Suppressor macrophage (primary cell): ENCODE measurements at places on chromosomes 12 and 14.
A peak's percentile ranks its signal among the peaks of the same experiment; 100 is the strongest.

GRCh38 chr12:116381744-116382685, 104.5 kb upstream of the MED13L start:
- no peak for DNase-seq

DNA sequence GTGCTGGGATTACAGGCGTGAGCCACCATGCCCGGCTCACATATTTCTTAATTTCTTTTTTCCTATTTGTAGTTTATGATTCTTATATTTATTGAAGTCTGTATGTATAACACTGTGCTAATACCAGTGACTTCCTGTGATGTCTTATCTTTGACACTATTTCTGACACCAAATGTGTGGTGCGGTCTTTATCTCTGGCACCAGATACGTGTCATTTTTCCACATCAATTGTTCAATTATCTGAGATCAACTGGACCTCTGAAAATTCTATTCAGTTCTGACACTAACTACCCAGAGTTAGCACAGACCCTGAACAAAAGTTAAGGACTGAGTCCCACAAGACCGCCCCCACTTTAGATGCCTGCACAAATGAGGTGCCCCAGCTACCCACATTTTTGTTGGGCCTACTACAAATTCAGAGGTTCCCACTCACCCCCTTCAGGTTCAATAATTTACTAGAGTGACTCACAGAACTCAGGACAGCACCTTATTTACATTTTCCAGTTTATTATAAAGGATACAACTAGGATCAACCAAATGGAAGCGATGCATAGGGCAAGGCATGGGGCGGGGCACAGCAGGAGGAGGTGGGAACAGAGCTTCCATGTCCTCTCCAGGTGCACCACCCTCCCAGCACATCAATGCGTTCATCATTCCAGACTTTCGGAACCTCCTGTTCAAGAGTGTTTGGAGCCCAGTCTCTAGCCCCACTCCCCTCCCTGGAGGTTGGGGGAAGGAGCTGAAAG, 11.6 kb upstream of the SRSF9 start:
- DNase-seq = no peak

DNA sequence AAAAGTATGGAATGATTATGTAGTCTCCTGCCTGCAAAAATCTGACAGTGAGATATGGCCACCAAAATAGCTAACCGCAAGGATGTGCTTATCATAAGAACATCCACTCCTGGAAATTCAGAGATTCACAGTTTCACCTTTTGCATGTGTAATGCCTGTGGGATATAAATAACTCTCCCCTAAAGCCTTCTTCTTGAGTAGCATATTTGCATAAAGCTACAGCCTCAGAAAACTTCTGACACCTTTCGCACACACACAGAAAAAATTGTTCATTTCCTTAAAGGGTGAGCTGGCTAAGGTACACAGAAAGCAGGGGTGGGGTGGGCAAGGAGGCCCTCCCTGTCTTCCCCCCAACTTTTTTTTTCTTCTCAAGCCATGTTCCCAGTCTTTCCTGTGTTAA, 3.1 kb upstream of the IGF1 start:
- no peak for DNase-seq

DNA sequence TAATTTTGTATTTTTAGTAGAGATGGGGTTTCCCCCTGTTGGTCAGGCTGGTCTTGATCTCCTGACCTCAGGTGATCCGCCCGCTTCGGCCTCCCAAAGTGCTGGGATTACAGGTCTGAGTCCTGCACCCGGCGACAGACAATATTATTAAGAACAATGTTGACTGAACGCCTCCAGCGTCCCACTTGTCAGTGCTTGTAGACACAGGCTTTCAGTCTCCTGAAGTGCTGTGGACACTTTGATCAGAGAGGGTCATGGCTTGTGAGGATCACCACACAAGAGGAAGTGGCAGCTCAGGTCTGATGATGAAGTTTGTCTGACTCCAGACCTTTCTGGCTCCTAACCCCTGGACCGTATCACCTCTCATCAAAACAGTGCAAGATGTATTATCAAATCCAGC, 114.6 kb downstream of the CHST11 start:
- DNase-seq = peak; percentile 40

GRCh38 chr12:53727310-53728041, at the start of gene CALCOCO1:
CALCOCO1 (minus strand) TSS chr12:53727452; CDS start chr12:53725242, 2,210 bp downstream.
- DNase-seq = peak; percentile 98

- no peak for DNase-seq
Observed at GRCh38 chr12:13144266-13144828, 40.9 kb upstream of the GSG1 start.

DNA sequence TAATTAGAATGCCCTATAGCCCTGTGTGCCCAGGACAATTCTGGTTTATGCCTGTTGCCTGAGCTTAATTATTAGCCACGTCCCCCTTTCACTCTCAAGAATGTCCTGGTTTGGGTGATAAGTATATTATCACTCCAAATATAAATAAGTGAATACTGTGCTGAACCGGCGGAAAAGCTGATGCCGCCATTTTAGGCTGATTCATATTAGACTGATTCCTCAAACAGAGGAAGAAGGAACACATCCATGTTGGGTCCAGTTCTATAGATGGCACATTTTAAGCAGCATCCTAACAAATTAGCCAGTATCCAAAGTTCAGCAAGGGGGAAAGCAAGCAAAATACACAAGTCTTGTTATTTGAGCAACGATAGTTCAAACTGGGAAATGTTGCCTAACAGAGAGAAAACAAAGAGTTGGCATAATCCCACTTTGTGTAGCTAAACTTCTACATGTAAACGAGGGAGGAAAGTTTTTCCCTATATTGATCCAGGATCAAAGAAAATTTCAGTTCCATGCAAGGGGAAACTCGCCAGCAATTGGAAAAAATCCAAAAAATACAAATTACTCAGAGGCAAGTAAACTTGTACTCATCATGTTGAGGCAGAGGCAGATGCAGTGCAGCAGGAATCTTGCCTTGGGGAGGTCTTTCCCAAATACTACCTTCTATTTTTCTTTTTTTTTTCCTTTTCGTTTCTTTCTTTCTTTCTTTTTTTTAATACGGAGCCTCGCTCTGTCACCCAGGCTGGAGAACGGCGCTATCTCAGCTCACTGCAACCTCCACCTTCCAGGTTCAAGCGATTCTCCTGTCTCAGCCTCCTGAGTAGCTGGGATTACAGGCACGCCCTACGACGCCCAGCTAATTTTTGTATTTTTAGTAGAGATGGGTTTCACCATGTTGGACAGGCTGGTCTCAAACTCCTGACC, 96.2 kb downstream of the ITPR2 start:
- no peak for DNase-seq

GRCh38 chr14:91396959-91397815, 20.4 kb downstream of the CCDC88C start:
- peak; percentile 68 for DNase-seq

- DNase-seq = no peak
Observed at GRCh38 chr14:94009767-94010166, 12.7 kb downstream of the CCDC197 start.

DNA sequence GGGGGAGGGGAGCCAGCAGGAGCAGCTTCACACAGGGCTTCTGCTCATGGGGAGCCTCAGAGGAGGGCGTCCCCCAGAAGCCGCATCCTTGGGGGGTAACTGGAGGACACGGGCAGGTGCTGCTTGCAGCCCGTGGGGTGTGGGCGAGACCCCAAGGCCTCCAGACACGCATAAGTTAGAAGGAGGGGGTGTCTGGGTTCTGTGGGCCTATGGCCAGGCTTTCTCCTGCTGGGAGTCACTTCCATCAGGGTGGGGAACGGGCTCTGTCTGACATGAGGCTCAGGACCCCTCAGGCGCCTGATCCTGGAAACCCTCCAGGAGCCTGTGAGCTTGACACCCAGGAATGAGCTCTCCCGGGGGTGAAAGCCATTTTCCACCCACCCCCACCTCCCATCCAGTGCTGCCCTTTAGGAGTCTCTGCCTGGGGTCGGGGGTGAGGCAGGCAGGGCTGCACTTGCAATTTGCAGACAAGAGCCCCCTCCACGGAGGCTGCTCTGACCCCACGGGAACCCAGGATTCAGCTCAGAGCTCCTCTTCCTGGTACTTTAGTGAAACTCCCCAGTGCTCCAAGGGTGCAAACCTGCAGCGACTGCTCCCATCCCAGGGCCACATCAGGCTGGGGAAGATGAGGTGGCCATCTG, 325.7 kb downstream of the ADGRD1 start:
- DNase-seq = no peak
